ENCODE measurements at places on chromosomes 3 and 15. TPM values are rescaled to one million over a fixed set of nuclear protein-coding genes. Genes with fewer than 3 reads are reported as not detected.

Gene AGTR1
- total RNA-seq, result not detected

Gene CCR3
- not detected for total RNA-seq

Gene CCDC54
- not detected for total RNA-seq

- DNase-seq, result no peak
Observed at GRCh38 chr3:38634111-38634510, 15.4 kb downstream of the SCN5A start.

Gene SPSB4
- total RNA-seq, result 1.2 TPM

Gene CELSR3
- 7.6 TPM for total RNA-seq

- no peak for DNase-seq
Observed at GRCh38 chr3:189132839-189133238, 38.9 kb upstream of the TPRG1 start.

Gene TOPBP1
- total RNA-seq, result 43.2 TPM

- DNase-seq, result no peak
Observed at GRCh38 chr3:46049093-46049492, 21.8 kb upstream of the XCR1 start.

Gene CFAP91
- total RNA-seq, result 0.23 TPM

Gene PAQR5
- 0.15 TPM for total RNA-seq

Gene MUC20
- 0.21 TPM for total RNA-seq

- no peak for DNase-seq
Observed at GRCh38 chr15:96343113-96344059, 12.9 kb downstream of the NR2F2 start.

- DNase-seq, result no peak
Observed at GRCh38 chr3:180138871-180139270, 102.1 kb upstream of the PEX5L start.

Gene SUSD5
- 3.9 TPM for total RNA-seq

GRCh38 chr3:59237121-59237520 is 187.3 kb upstream of the CFAP20DC start:
- DNase-seq, result no peak

DNA sequence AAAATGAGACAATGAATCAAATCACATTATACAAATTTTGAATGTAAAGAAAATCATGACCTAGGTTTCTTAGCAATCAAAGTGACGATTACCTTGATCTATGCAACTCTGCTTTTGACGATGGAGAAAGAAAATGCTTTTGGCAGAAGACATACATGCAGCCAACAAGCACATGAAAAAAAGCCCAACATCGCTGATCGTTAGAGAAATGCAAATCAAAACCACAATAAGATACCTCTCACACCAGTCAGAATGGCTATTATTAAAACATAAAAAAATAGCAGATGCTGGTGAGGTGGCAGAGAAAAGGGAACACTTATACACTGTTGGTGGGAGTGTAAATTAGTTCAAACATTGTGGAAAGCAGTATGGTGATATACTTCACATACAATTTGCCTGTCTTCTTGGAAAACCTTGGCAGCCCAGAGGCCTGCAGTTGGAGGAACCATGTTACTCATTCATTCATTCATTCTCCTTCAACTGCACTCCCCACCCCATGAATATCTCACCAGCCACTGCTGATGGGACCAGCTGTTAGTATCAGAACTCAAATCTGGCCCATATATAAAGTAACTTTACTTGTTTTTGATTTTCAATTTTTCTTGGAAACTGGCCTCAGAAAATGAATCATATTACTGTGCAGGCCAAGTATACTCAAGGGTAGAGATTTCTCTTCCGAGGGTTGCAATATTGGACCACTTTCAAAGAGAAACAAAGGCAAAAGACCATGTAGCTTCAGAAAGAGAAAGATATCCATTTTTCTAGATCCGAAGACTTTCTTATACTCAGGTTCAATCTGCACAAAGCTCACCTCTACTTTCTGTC is 358.6 kb upstream of the ARHGEF26 start:
- DNase-seq, result no peak

DNA sequence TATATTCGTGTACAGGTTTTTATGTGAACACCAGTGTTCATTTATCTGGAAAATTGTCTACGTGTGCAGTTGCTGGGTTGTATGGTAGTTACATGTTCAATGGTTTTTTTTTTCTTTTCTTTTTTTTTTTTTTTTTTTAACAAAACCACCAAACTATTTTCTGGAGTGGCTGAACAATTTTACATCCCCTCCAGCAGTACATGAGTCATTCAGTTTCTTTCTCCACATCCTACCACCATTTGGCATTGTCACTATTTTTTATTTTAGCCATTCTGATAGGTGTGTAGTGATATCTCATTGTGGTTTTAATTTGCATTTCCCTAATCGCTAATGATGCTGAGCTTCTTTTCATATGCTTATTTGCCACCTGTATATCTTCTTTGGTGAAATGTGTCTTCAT is 256.3 kb upstream of the EOMES start:
- DNase-seq, result no peak

GRCh38 chr3:49705390-49705960 is 14.0 kb downstream of the AMIGO3 start:
- no peak for DNase-seq

Gene CACNA2D3
- 0.46 TPM for total RNA-seq

- DNase-seq, result no peak
Observed at GRCh38 chr3:76387000-76387399, 601.7 kb upstream of the ZNF717 start.

Gene ZNF502
- total RNA-seq, result 2.6 TPM

Gene FSD2
- total RNA-seq, result not detected

DNA sequence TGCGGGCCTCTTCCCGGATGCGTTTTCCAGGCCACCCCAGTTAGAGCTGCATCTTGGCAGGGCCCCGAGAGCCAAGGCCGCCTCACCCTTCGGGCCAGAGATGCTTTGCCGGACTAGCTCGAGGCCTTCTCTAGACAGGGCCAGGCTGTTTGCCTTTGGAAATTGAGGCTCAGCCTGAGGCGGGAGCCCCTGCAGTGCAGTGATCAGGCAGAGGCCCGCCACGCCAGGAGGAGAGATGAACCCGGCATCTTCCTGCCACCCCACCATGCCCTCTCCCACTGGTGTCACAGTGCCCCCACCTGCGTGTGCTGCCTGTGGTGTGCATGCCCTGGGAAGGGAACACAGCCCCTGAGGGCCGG is 8.9 kb upstream of the ROPN1B start:
- DNase-seq, result no peak

- DNase-seq, result no peak
Observed at GRCh38 chr15:98196371-98196770, 235.9 kb downstream of the ARRDC4 start.

- DNase-seq, result no peak
Observed at GRCh38 chr3:71088742-71089141, 494.8 kb downstream of the FOXP1 start.

DNA sequence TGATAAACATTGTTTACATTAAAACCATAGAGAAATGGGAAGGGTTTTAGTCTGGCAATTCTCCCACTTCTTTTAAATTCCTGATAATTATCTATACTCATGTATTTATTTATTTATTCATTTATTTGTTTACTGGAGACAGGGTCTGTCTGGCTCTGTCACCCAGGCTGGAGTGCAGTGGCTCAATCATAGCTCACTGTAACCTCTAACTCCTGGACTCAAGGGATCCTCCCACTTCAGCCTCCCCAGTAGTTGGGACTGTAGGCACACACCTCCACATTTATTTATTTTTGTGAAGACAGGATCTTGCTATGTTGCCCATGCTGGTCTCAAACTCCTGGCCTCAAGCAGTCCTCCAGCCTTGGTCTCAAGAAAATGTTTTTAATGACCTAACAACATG is 2.5 kb upstream of the AEN start:
- DNase-seq, result no peak

Gene KLHL6
- 46.1 TPM for total RNA-seq

GRCh38 chr3:99716463-99716995 is 78.1 kb downstream of the COL8A1 start:
- DNase-seq, result no peak

DNA sequence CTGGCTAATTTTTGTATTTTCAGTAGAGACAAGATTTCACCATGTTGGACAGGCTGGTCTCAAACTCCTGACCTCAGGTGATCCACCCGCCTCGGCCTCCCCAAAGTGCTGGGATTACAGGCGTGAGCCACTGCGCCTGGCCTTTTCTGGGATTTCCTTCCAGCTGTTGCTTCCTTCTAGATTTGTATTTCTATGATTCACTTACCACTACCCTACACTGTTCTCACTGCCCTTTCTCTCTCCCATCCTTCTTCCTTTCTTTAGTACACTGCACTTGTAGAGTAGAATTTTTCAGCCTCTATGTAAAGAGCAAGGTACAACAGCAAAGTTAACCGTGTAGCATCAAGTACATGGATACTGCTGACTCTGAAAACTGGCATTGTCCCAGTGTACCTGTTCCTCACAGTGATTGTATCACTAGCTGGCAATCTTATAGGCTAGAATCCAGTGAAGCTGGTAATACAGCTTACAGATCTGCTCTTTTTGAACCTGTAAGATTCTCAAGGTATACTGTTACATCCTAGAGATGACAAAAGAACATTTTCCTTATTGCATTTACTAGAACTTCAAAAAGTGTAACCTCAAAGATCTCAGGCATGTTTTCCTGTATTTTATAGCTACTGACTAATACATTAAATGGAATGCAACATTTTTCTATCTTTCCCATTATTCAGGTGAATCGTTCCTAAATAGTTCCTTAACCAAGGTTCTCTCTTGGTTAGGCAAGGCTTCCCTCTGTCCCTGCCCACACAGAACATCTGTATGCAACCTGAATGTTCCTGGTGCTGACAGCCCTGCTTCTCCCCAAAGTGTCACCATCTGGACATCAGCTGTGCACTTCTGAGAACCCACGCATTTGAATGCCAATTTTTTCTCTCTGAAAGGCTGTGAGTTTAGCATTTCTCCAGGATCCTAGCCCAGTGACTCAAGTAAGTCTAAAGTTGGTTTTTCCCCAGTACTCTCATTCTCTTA is 74.1 kb upstream of the RAP2B start:
- DNase-seq, result no peak

Gene LINGO1
- 18.8 TPM for total RNA-seq

Gene GABRB3
- 4.4 TPM for total RNA-seq

Gene SCN11A
- 0.69 TPM for total RNA-seq

GRCh38 chr3:195063581-195064193 is 207.3 kb downstream of the XXYLT1 start:
- no peak for DNase-seq

DNA sequence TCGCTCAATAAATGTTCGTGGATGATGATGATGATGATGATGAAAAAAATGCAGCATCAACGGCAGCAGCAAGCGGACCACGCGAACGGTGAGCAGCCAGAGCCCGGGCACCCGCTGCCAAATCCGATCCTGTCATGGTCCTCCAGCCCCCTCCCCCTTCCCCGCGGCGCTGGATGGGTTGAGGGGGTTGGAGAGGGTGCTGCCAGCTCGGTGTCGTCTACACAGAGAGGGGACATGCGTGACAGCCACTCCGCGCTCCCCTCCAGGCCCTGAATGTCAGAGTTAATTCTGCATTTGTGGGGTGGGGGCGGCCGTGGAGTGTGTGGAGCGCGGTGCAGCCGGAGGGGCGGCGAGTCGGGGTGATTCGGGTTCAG is 722 bp downstream of the CACNA1D start:
- DNase-seq, result no peak
